Suprapubic skin (tissue), 4 donors: ENCODE measurements at places on chromosomes 16 and 17. TPM values are rescaled to one million over a fixed set of nuclear protein-coding genes. Genes with fewer than 3 reads are reported as not detected.
A peak's percentile ranks its signal among the peaks of the same experiment; 100 is the strongest.

The TMEM100 gene
- total RNA-seq, result 2.0 TPM

- no peak overlapping the region for H3K4me3 ChIP-seq
- H3K4me1 ChIP-seq, result peaks cover 52% of the 10 kb centered on the region
- peaks cover 24% of the 10 kb centered on the region for H3K36me3 ChIP-seq
- no peak for DNase-seq
- H3K27ac ChIP-seq, result no peak overlapping the region
- no peaks in the 10 kb centered on the region for H3K27me3 ChIP-seq
These were observed 6.8 kb downstream of the KIFC3 start for GRCh38 chr16:57795431-57795878.

DNA sequence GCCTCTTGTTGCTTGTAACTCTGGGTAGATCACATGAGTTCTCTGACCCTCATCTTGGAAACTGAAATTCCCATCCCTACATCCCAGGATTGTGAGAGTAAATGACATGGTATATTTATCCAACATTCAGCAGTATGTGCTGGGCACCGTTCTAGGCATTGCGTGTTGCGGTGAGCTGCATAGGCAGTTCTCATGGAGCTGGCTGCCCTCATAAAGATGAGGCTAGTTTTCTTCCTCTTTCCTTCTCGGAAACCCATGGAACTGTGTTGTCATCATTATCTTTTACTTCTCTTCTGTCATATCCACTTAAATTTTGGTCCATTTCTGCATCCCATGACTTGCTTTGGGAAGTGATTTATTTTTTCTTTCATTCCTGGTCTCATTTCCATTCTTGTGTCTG, 17.2 kb downstream of the CMIP start:
- peaks cover 40% of the 10 kb centered on the region for H3K4me1 ChIP-seq
- H3K36me3 ChIP-seq, result peaks cover 7% of the 10 kb centered on the region
- H3K27ac ChIP-seq, result no peak overlapping the region
- H3K27me3 ChIP-seq, result no peaks in the 10 kb centered on the region
- DNase-seq, result no peak
- no peak overlapping the region for H3K4me3 ChIP-seq

DNA sequence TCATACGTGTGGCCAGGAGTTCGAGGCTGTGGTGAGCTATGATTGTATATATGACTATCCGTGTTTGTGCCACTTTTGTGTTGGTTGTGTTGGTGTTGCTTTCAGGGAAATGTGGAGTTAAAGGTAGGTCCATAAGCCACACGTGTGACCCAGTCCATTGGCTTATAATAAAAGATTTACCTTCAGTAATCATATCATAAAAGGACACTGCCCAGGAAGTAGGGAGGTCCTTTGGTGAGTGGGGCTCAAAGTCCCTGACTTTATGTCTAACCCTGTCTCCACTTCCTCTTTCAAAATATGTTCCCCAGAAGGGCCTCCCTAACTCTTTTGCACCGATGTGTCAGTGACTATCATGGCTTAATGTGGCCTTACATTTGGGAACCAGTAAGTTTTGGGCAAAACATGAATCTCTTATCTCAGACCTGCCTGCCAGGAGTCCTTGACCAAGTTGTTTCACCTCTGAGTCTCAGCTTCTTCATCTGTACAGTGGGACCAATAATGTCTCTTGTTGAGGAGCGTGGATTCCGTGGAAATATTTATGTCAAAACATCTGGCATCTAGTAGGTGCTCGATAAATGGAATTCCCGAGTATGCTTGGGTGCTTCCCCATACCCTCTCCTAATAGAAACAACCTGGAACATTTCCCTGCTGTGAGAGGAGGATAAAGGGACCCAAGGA, 4.8 kb downstream of the TNP2 start:
- no peaks in the 10 kb centered on the region for H3K36me3 ChIP-seq
- no peak overlapping the region for H3K4me3 ChIP-seq
- no peak for DNase-seq

DNA sequence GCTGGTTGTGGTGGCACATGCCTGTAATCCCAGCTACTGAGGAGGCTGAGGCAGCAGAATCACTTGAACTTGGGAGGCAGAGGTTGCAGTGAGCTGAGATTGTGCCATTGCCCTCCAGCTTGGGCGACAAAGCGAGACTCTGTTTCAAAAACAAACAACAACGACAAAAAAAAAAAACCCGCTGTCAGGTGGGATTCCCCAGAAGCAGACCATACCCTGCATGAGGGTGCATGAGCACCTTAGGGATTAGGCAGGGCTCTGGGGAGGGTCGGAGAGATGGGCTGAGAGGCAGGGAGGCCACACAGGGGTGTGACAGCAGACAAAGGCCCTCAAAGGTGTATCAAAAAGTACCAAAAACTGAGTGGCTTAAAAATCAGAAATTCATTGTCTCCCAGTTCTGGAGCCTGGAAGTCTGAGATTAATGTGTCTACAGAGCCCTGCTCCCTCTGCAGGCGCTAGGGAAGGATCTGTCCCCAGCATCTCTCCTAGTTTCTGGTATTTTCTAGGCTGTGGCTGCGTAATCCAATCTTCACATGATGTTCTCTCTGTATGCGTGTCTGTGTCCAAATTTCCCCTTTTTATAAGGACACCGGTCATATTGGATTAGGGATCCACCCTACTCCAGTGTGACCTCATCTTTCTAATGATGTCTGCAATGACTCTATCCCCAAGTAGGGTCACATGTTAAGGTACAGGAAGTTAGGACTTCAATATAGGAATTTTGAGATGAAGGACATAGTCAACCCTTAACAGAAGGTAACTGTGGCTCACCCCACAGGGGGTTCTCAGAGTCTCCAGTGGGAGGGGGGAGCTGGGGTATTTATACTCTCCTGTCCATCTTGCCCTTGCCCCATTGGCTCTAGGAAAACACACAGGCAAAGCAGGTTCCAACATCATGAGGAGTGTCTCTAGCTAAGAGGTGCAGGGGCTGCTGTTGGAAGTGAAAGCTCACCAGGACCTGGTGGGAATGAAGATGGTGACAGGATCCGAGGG, 13.6 kb upstream of the TVP23A start:
- H3K27ac ChIP-seq, result peak overlapping the region; percentile 24
- peaks cover 34% of the 10 kb centered on the region for H3K4me1 ChIP-seq
- no peaks in the 10 kb centered on the region for H3K36me3 ChIP-seq

- no peak overlapping the region for H3K4me3 ChIP-seq
- DNase-seq, result no peak
- H3K4me1 ChIP-seq, result peaks cover 23% of the 10 kb centered on the region
- H3K27me3 ChIP-seq, result no peaks in the 10 kb centered on the region
- H3K27ac ChIP-seq, result no peak overlapping the region
- H3K36me3 ChIP-seq, result peaks cover 73% of the 10 kb centered on the region
These were observed 9.9 kb upstream of the NUDT16L1 start for GRCh38 chr16:4683255-4684057.
